ENCODE measurements at places on chromosomes 6 and 20.

- DNase-seq: no peak
Measured at GRCh38 chr6:131060311-131060710, 2.7 kb downstream of the EPB41L2 start.

DNA sequence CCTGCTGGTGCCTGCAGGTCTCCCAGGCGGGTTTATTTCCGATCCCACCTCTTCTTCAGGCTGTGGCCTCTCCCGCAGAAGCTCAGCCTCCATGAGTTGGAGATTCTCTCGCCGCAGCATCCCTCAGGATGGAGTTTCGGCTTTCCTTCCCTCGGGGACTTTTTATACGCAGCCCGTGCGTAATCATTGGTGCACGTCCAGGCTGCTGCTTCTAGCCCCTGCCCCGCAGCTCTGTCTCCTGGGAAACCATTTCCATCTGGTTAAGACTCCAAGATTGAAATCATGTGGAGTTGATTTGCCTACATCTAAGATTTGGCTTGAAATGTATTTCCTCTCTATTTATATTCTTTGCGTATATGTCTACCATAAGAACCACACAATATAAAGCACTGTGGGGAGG lies 46.7 kb upstream of the CARMIL1 start:
- DNase-seq: no peak

GRCh38 chr20:11445161-11445560 lies 472.5 kb upstream of the BTBD3 start:
- no peak for DNase-seq

- no peak for DNase-seq
Measured at GRCh38 chr20:18243802-18244201, 44.5 kb upstream of the ZNF133 start.

GRCh38 chr6:88804701-88805100 lies 158.7 kb downstream of the RNGTT start:
- no peak for DNase-seq

All from CD4-positive, alpha-beta T cell treated with Interleukin-6 for 4 hours (primary cell).